Lung (tissue), 17 donors: ENCODE measurements at places on chromosomes 12 and 14. TPM values are rescaled to one million over a fixed set of nuclear protein-coding genes. Genes with fewer than 3 reads are reported as not detected.
A peak's percentile ranks its signal among the peaks of the same experiment; 100 is the strongest.

CLEC4D gene
- 39.2 TPM for polyA plus RNA-seq

GPD1 gene
- 9.9 TPM for polyA plus RNA-seq

LRR1 gene
- polyA plus RNA-seq: 5.7 TPM

PIANP gene
- polyA plus RNA-seq: 0.37 TPM

GATC gene
- polyA plus RNA-seq: 11.2 TPM

TMEM260 gene
- polyA plus RNA-seq: 10.1 TPM

VEZT gene
- polyA plus RNA-seq: 30.0 TPM

DNA sequence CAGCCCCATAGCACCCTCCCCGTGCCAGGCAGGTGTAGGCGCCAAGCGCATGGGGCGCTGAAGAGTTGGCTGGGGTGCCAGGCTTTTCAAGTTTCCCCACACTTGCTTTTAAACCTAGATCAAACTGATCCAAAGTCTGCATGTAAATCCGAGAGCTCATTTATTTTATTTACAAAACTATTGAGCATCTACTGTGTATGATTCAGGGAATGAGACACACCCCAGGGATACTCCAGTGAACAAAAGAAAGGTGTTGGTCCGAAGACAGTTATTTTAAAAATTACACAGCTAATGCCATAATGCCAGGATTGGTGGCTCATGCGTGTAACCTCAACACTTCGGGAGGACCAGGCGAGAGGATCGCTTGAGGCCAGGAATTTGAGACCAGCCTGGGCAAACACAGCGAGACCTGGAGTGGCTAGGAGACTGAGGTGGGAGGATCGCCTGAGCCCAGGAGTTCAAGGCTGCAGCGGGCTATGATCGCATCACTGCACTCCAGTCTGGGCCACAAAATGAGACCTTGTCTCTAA lies 780 bp upstream of the SLC41A2 start:
- peaks cover 25% of the 10 kb centered on the region for H3K4me1 ChIP-seq
- H3K36me3 ChIP-seq: no peaks in the 10 kb centered on the region
- DNase-seq: no peak
- peaks cover 40% of the 10 kb centered on the region for H3K27me3 ChIP-seq

DNA sequence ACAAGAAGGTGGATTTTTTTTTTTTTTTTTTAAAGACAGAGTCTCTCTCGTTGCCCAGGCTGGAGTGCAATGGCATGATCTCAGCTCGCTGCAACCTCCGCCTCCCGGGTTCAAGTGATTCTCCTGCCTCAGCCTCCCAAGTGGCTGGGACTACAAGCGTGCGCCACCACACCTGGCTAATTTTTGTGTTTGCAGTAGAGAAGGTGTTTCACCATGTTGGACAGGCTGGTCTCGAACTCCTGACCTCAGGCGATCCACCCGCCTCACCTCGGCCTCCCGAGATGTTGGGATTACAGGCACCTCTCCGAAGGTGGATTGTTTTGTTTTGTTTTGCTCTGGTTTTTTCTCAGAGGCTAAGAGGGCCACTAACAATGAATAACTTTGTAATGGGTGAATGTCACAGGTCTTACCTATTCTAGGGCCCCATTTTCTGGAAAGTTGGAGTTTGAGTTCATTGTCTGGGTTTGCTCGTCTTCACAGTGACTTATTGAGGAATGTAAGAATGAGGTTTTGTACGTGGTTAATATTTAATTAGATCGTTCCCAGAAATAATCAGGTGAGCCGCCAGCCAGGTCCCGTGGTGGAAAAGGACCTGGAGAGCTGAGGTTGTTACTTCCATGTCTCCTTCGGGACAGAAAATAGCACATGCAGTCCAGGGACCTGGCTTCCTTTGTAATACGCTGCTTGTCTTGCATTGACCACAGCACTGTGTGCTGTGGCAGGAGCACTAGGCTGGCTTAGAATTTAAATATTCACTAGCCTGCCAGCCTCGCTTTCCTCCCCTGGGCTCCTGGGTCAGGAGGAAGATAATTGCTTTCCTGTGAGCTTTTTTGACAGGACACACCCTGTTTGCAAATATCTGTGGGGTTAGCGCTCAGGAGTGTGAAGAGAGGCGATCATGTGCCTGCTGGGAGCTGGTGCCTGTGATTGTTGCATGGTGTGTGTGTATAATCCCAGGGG lies 2.3 kb downstream of the HIP1R start:
- DNase-seq: no peak
- peaks cover 23% of the 10 kb centered on the region for H3K4me1 ChIP-seq
- H3K4me3 ChIP-seq: no peak overlapping the region
- H3K27me3 ChIP-seq: peaks cover 5% of the 10 kb centered on the region
- no peak overlapping the region for H3K27ac ChIP-seq
- no peaks in the 10 kb centered on the region for H3K36me3 ChIP-seq

GRCh38 chr12:32115404-32116104 lies 8.9 kb downstream of the BICD1 start:
- no peak overlapping the region for H3K27ac ChIP-seq
- no peaks in the 10 kb centered on the region for H3K27me3 ChIP-seq
- no peak overlapping the region for H3K4me3 ChIP-seq
- DNase-seq: peak; percentile 52
- no peaks in the 10 kb centered on the region for H3K36me3 ChIP-seq

DNA sequence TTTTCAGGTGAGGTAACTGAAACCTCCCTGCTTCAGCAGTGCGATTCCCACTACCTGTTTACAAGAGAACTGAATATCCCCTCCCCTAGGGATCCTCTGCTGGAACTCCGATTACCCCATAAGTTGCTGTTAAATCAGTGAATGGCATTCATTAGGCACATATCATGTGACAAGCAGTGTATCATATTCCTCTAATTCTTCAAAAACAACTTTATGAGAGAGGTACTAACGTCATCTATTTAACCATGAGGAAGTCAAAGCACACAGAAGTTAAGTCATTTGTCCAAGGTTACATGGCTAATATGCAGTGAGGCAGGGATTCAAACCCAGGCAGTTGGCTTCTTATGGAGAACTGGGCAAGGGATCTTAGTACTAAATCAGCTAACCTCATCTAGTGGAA lies 43.9 kb upstream of the PCED1B start:
- no peaks in the 10 kb centered on the region for H3K27me3 ChIP-seq
- no peaks in the 10 kb centered on the region for H3K36me3 ChIP-seq
- no peak overlapping the region for H3K27ac ChIP-seq
- H3K4me1 ChIP-seq: peaks cover 5% of the 10 kb centered on the region

- H3K4me1 ChIP-seq: peaks cover 16% of the 10 kb centered on the region
- no peaks in the 10 kb centered on the region for H3K27me3 ChIP-seq
- no peaks in the 10 kb centered on the region for H3K36me3 ChIP-seq
- H3K4me3 ChIP-seq: no peak overlapping the region
These were observed 5.0 kb downstream of the CDK17 start for GRCh38 chr12:96395236-96395635.

- H3K4me1 ChIP-seq: peaks cover 4% of the 10 kb centered on the region
- H3K27me3 ChIP-seq: no peaks in the 10 kb centered on the region
- no peak overlapping the region for H3K4me3 ChIP-seq
- H3K36me3 ChIP-seq: peaks cover 9% of the 10 kb centered on the region
- H3K27ac ChIP-seq: no peak overlapping the region
These were observed 3.7 kb downstream of the DACT1 start for GRCh38 chr14:58641509-58641908.

DNA sequence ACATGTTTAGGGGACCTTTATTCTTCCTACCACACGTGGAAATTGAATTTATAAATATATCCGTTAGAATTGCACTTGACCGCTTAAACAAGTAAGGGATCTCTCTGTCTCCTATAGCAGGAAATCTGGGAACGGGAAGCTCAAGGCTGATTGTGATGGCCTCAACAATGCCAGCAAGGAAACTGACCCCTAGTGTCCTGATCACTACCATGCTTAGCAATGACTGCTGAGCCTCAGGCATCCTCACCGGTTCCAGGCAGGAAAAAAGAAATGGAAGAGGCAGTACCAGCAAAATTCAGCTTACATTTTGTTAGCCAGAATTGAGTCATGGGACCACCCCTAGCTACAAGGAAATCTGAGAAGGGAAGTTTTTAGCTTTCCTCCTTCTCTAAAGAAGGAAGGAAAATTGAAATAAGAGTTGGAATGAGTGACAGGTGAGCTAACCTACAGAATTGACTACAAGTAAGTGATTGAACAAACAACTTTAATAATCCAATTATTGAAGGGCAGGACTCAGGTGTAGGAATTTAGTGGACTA lies 43.9 kb upstream of the AMN1 start:
- DNase-seq: no peak
- no peaks in the 10 kb centered on the region for H3K36me3 ChIP-seq

DNA sequence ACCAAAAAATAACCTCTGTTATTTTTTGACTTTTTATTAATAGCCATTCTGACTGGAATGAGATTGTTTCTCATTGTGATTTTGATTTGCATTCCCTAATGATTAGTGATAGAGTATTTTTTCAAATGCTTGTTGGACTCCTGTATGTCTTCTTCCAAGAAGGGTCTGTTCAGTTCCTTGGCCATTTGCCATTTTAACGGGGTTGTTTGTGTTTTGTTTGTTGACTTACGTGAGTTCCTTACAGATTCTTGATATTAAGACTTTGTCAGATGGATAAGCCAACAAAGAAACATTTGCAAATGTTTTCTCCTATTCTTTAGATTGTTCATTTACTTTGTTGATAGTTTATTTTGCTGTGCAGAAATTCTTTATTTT lies 651.6 kb upstream of the LRFN5 start:
- DNase-seq: no peak
- no peak overlapping the region for H3K4me3 ChIP-seq
- no peaks in the 10 kb centered on the region for H3K27me3 ChIP-seq
- H3K4me1 ChIP-seq: no peaks in the 10 kb centered on the region

- H3K4me1 ChIP-seq: peaks cover 54% of the 10 kb centered on the region
- H3K36me3 ChIP-seq: no peaks in the 10 kb centered on the region
- DNase-seq: no peak
- H3K4me3 ChIP-seq: no peak overlapping the region
- no peaks in the 10 kb centered on the region for H3K27me3 ChIP-seq
These were observed 277.1 kb downstream of the DPF3 start for GRCh38 chr14:72616811-72617210.

DNA sequence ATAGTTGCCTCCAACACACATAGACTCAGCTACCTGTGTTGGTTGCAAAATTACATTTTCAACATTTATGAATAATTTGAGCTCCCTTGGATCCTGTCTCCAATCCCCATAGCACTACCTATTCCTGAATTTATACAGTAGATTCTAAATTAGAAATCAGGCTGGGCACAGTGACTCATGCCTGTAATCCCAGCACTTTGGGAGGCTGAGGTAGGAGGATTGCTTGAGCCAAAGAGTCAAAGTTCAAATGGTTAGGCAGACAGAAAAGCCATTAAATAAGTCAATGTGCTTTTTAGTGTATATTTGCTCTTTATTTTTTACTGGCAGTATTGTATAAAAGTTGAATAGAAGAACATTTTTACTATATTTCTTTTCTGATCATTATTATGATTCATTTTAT lies 24.9 kb upstream of the C2CD5 start:
- H3K27me3 ChIP-seq: no peaks in the 10 kb centered on the region
- H3K27ac ChIP-seq: no peak overlapping the region
- no peaks in the 10 kb centered on the region for H3K36me3 ChIP-seq
- DNase-seq: no peak
- H3K4me3 ChIP-seq: no peak overlapping the region

GRCh38 chr14:37194698-37195097 lies 3.0 kb upstream of the MIPOL1 start:
- H3K4me3 ChIP-seq: no peak overlapping the region
- DNase-seq: no peak

- no peaks in the 10 kb centered on the region for H3K27me3 ChIP-seq
- no peak overlapping the region for H3K27ac ChIP-seq
- no peak for DNase-seq
- no peaks in the 10 kb centered on the region for H3K36me3 ChIP-seq
These were observed 14.9 kb upstream of the HSP90B1 start for GRCh38 chr12:103915306-103915705.

GRCh38 chr12:44582521-44582920 lies 293.6 kb downstream of the NELL2 start:
- H3K27ac ChIP-seq: no peak overlapping the region
- H3K4me1 ChIP-seq: no peaks in the 10 kb centered on the region
- H3K36me3 ChIP-seq: no peaks in the 10 kb centered on the region
- no peak overlapping the region for H3K4me3 ChIP-seq
- DNase-seq: no peak
- no peaks in the 10 kb centered on the region for H3K27me3 ChIP-seq

- H3K27me3 ChIP-seq: no peaks in the 10 kb centered on the region
- H3K27ac ChIP-seq: no peak overlapping the region
- no peaks in the 10 kb centered on the region for H3K36me3 ChIP-seq
- H3K4me3 ChIP-seq: no peak overlapping the region
- DNase-seq: no peak
These were observed 667.0 kb downstream of the BCL11B start for GRCh38 chr14:98605043-98605442.

- no peak overlapping the region for H3K4me3 ChIP-seq
- no peaks in the 10 kb centered on the region for H3K4me1 ChIP-seq
- no peaks in the 10 kb centered on the region for H3K36me3 ChIP-seq
These were observed 61.6 kb upstream of the GZMB start for GRCh38 chr14:24695265-24696241.

- no peaks in the 10 kb centered on the region for H3K36me3 ChIP-seq
- H3K4me3 ChIP-seq: no peak overlapping the region
- no peak for DNase-seq
- peaks cover 2% of the 10 kb centered on the region for H3K4me1 ChIP-seq
These were observed 203.3 kb upstream of the KRR1 start for GRCh38 chr12:75714462-75715322.

- no peak for DNase-seq
- no peaks in the 10 kb centered on the region for H3K27me3 ChIP-seq
- no peaks in the 10 kb centered on the region for H3K4me1 ChIP-seq
- no peak overlapping the region for H3K4me3 ChIP-seq
These were observed 21.7 kb upstream of the LMNTD1 start for GRCh38 chr12:25574761-25575160.

- no peak for DNase-seq
- H3K4me1 ChIP-seq: no peaks in the 10 kb centered on the region
- no peaks in the 10 kb centered on the region for H3K36me3 ChIP-seq
- no peak overlapping the region for H3K4me3 ChIP-seq
- no peaks in the 10 kb centered on the region for H3K27me3 ChIP-seq
These were observed 31.9 kb downstream of the DACT1 start for GRCh38 chr14:58669556-58670200.

DNA sequence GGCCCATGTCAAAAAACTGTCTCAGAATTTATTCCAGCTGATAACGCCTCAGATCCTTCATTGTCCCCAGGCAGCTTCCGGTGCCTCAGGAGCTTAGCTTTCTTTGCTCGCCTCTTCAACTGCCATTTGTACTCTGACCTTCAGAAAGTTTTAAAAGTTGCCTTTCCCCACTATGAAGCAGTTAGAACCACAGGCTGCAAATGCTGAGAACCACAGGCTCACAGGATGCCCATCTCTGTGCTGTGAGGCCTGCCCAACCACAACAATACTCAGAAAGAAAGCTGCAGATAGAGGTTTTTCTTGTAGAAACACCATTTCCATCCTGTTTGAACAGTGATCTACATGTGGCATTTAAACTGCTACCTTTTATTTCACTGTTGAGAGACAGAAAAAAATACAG lies 131.1 kb downstream of the PRKCH start:
- peaks cover 6% of the 10 kb centered on the region for H3K4me1 ChIP-seq
- peak overlapping the region; percentile 56 for H3K27ac ChIP-seq
- no peaks in the 10 kb centered on the region for H3K27me3 ChIP-seq
- H3K4me3 ChIP-seq: no peak overlapping the region
- no peaks in the 10 kb centered on the region for H3K36me3 ChIP-seq
- DNase-seq: no peak

- peaks cover 4% of the 10 kb centered on the region for H3K36me3 ChIP-seq
- H3K27ac ChIP-seq: no peak overlapping the region
- DNase-seq: no peak
- H3K4me3 ChIP-seq: no peak overlapping the region
- no peaks in the 10 kb centered on the region for H3K27me3 ChIP-seq
- H3K4me1 ChIP-seq: no peaks in the 10 kb centered on the region
These were observed 18.8 kb downstream of the MVK start for GRCh38 chr12:109592195-109592904.

GRCh38 chr14:96126339-96126782 lies 78.3 kb upstream of the BDKRB2 start:
- H3K4me3 ChIP-seq: no peak overlapping the region
- no peak overlapping the region for H3K27ac ChIP-seq
